Endothelial cell (in vitro differentiated cells): ENCODE measurements at places on chromosomes 6 and 20.

DNA sequence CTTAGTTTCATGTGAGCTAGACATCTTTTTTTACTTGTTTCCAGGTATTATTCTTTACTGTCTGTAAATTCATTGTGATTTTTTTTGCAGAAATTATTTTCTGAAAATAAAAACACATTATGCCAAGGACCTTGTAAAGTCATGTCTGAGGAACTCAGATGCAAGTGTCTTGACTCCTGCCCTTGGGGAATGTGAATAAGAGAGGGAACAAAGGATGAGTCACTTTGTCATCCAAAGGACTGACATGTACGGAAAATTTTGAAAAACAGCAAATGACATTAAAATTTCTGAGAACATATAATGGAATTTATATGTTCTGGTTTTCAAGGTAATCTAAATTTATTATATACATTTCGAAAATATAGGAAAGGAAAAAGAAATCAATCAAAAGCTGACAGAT is 660.4 kb downstream of the CD109 start:
- DNase-seq, result no peak

- no peak for DNase-seq
Measured at GRCh38 chr6:125947615-125948014, 9.0 kb upstream of the HINT3 start.

- peak; percentile 8 for DNase-seq
Measured at GRCh38 chr6:16759181-16759645, 2.0 kb downstream of the ATXN1 start.

- no peak for DNase-seq
Measured at GRCh38 chr6:156934069-156934460, 156.9 kb downstream of the ARID1B start.

DNA sequence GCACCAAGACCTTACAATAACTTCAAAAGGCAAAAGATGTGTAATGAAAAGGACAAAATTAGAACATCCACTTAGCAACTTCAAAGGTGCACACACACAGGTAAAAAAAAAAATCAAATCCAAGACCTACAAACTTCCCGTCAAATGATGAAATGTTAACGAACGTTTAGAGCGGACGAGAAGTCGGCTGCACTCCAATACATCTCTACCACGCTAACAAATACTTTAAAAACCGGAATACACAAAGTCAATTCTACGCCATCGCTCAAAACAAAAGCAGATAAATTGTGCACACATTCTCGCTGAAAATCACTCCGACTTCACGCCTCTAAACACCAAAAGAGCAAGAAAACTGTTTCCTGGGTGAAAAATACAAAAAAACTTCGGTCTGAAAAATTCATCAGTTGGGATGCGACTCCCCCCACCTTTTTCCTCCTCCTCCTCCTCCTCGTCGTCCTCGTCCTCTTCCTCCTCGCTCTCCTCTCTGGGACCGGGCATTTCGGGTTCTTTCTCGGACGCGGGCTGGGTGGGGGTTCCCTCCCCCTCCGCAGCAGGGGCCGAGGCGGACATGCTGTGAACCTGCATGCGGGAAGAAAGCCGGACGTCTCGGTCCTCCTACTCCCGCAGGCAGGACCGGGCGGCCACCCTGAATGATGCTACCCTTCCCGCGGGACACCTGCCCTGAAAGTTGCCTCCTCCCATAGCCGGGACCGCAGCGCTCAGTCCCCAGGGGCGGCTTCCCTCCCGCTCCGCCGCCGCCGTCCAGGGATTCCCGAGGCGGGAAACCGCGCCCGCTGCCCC is 712 bp downstream of the DEK start:
- DNase-seq, result peak; percentile 65

- no peak for DNase-seq
Measured at GRCh38 chr6:88749849-88750248, 213.6 kb downstream of the RNGTT start.
